Retina (tissue), 1 donor: ENCODE measurements at places on chromosomes 5 and 9.
A peak's percentile ranks its signal among the peaks of the same experiment; 100 is the strongest.

GRCh38 chr9:104988539-104988938 lies 60.6 kb upstream of the ABCA1 start:
- DNase-seq: no peak

DNA sequence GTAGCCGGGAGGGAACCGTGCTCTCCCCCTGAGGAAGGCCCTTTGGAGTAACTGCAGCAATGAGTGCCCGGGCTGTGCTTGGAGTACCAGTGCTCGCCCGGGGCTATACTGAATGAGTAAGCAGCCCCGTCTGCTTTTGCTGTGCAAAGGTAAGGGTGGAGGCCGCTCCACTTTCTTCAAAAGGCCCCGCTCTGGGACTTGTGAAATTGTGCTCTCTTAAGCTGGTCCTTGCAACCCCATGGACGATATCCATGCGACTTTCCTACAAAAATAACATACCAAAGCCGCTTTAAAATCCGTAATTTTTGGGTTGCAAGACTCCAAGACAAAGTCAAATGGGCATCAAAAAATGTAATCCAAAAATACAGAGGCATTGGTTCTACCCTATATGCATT lies 578 bp upstream of the TNFAIP8 start:
- peak; percentile 51 for DNase-seq

DNA sequence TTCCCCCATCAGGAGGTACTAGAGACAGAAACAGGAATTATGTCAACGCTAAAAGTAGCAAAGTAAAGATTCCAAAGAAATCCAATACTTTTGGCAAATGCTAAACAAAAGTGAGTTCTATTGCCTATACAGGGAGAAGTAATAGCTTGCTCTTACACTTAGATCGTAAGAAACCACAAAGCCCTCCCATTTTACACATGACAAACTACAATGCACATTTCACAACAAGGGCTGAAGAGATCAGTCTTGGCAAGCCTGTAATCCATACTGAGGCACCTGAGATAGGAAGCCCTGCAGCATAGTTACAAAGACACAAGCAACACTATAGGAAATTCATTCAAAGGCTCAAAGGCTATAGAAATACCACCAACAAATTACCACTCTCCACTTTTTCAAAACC lies 7.7 kb downstream of the HNRNPK start:
- no peak for DNase-seq

GRCh38 chr9:85700330-85700729 lies 41.4 kb downstream of the AGTPBP1 start:
- no peak for DNase-seq

DNA sequence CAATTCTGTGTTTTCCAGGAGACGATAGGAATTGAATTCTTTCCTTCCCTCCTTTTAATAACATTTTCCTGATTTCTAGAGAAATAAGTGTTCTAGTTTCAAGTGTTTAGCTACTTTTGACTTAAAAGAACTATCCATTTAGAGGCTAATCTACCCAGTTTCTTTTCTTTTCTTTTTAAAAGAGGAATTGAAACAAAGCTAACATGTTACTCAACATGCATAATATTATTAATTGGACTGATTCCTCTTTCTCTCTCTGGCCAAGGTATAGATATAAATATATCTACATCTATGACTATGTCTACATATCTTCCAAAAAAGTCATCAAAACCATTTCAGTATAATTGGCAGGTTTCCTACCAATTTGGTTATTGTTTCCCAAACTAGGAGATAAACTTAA lies 309.8 kb downstream of the TRPM3 start:
- DNase-seq: no peak

GRCh38 chr9:35905912-35906679 lies at the start of gene HRCT1:
HRCT1 (plus strand) TSS chr9:35906202; CDS start chr9:35906288, 86 bp downstream.
- DNase-seq: no peak

- no peak for DNase-seq
Measured at GRCh38 chr5:122009436-122009835, 47.7 kb downstream of the SRFBP1 start.

DNA sequence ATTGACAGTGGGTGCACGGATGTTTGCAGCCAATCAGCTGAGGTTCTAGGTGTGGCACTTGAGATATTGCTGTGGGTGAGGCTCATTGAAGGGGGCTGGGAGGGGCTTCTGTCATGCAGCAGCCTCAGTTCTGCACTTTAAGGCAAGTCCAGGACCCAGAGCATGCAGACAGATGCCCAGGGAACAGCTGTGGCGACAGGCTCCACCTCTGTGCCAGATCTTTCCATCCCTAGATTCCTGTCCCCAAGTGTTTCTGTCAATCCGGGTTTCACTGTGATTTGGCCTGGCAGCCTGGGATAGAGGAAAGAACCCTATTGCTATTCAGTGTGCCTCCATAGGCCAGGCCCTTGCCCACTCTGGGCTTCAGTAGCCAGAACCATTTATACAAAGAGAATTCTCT lies 20.8 kb upstream of the CERCAM start:
- DNase-seq: no peak

DNA sequence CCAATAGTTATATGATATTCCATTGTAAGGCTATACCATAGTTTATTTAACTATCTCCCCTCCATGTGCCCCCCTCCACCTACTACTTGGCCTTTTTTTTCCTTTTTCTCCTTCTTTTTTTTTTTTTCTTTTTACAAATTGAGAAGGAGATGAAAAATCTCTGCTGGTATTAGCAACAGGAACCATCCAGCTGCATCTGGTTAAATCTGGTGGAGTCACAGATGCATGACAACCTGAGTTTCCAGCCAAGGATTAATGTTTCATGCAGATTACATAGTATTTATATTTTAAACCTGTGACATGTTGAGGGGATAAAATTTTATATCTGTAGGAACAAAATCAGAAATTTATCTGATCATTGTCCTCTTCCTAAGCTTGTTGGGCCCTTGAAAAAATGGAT lies 128.5 kb upstream of the IQGAP2 start:
- DNase-seq: no peak

DNA sequence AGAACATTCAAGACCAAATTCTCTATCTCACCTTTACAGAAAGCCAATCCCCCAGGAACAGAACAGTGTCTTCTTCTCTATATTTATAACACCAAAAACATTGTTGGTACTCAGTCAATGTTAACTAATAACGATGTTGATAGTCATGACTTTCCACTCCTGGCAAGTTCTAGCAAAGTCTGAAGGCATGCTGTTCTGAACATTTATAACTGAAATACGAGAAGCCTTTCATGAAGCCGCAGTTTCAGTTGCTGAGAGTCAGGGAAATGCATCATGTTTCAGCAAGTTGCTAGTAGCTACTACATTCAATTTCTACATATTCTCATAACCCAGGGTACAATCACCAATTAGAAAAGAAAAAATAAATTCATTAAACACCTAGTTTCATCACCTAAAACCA lies 301.4 kb downstream of the PDE4D start:
- no peak for DNase-seq

DNA sequence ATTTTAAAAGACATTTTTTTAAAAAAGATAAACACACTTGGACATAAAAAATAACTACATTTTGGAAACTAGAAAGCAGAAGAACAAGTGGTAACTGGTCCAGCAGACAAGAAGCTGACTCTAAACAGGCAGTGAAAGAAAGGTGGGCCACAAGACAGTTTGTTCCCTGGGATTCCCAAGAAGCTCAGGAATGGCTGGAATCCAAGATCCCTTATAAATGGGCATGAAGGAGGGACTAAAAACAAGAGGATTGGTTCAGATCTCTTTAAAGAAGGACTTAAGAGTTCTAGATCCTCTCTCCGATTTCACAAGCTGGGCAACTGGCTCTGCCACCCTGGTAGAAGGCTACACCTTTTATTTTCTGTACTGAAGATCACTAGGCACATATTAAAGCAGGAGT lies 102.8 kb downstream of the ARL15 start:
- DNase-seq: no peak

DNA sequence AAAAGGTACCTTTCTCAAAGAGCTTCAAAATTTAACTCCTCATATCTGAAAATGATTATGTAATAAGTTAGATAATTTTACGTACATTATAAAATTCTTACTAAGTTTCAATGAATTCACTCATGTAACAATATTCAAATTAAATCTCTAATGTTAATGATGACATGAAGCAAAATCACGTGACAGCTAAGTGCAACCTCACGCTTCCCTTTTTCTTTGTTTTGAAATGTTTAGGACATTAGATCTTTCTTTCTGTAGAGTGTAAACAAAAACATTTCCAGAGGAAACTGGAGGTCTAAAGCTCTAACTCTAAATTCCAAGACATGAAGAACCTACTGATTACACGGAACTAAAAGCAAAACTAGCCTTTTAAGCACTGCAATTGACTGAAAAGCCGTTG lies 227.3 kb upstream of the TBCA start:
- DNase-seq: no peak

- no peak for DNase-seq
Measured at GRCh38 chr9:38208206-38208901, 139.3 kb upstream of the SHB start.

- no peak for DNase-seq
Measured at GRCh38 chr9:115946530-115946929, 207.1 kb upstream of the PAPPA start.

DNA sequence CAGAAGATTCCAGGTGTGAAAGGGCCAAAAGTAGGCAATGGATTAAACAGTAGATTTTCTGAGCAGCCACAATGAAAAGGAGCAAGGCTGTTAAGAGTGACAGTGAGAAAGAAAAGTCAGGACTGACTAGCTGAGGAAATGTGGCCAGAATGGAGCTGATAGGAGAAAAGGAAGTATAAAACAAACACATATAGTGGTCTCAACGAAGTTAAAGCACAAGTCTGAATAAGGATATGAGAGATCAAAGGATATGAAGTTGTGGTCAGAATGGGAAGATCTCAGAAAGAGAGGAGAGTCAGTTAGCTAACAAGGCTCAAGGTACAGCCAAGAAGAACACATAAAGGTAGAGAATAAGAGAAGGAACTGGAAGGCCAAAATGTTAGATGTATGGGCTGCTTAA lies 39.9 kb downstream of the FNIP1 start:
- DNase-seq: no peak

DNA sequence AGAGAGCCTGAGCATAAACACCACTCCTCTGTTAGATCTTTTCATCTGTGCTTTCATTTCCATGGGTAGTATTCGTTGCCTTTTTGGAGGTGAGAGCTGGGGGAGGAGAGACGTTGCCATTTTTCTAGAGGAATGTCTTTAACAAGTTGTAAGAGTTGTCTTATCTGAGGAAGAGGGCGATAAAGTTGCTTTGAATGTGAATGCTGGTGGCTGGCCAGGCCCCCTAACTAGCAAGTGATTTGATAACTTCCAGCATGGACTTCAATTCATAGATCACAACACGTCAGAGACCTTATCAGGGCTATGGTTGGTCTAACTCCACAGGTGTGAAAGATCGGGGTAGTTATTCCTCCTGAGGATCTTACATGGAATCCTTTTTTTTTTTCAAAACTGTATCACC lies 30.0 kb upstream of the AOPEP start:
- no peak for DNase-seq

DNA sequence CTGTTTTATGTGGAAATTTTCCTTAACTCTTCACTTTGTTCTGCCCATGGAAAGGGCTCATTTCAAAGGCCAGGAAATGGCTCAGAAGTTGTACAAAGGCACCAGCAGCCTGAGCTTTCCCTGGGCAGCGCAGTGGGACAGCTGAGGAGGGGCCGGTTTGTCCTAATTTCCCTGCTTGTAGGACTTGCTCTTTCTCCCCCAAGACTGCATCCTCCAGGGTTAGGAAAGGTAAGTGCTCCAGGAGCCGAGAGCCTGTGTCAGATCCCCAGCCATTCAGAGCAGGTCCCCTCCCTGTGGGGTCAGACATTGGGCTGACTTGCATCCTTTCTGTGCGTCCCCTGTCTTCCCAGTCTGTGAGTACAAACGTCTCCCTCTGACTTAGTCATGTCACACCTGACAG lies 43.5 kb downstream of the AGXT2 start:
- no peak for DNase-seq

DNA sequence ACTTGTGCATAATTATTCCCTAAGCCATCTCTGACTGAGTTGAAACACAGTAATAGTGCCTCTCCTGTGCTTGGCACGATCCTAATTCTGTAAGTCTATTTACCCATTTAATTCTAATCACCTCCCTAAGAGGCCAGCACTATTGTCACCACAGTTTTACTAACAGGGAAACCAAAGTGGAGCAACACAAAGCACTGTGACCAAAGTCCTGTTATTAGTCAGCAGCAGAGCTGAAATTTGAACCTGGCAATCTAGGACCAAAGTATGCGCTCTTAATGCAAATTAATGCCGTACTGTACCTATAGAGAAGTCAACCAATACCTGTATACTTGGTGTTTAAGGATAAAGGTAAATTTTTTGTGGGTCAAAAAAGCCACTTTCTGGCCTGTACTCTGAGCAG lies 77.1 kb upstream of the CNTLN start:
- no peak for DNase-seq

DNA sequence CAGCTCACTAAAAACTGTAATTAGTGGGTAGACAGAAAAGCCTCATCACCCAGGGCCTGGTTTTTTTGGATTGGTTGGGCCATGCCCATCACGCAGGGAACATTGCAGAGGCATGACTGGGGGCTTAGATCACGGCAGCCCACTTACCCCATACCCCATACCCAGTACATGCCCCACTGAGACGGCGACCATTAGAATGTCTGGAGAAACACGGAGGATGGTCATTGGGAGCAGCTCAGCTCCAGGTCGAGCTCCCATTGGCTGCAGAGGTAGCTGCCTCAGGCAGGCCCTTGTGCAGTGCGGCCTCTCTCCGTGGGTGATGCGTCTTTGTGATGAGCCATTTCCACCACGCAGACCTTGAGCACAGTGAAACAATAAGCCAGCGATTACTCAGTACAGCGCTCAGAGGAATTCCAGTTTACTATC lies 204.0 kb downstream of the GADD45G start:
- DNase-seq: no peak

DNA sequence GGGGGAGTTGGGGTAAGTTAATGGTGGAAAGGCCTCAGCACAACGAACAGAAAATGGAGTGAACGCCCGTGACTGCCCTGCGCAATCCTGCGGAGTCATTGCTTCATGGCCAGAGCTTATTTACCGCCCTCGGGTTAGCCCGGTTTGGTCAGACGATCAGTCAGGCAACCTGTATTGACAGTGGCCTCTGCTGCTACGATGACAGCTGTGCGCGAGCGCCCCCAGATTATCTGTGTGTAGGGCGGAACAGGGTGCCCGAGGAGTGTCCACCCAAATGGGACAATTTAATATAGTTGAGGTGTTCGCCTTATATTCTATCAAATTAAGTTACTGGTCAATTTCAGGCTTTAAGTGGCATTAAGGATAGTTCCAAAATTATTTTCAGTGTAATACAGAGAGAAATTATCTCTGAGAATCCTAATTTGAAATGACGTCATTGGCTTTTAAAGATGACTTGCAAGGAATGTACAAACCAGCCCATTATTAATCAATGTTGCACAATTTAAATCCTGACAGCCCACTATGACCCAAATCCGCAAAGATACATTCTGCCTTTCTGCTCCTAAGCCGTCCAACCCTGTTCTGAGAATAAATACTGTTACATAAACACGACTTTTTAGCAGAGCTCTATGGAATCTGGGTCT lies 879 bp upstream of the UBQLN1 start:
- no peak for DNase-seq
